ENCODE measurements at places on chromosomes 4 and X.

- DNase-seq = no peak
Observed at GRCh38 chrX:1925053-1925481, 310.2 kb downstream of the ASMT start.

GRCh38 chrX:41664375-41664901 lies 24.3 kb upstream of the GPR34 start:
- no peak for DNase-seq

DNA sequence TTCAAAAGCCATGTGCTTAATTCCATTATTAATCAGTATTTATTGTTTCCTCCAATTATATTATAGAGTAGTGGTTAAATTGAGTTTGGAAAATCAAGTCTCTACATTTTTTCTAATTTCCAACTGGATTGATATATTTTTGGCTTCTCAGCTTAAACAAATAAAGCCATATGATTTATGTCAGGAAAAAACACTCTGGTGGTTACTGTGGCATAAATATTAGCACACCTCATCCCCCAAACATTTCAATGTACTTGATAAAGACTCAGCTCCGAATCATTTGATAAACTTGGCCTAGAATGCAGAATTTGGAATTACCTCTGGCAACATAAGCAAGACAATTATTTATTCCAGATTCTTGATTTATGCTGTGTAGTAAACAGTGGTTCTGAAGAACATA lies 2313.8 kb downstream of the ARAP2 start:
- DNase-seq = no peak

DNA sequence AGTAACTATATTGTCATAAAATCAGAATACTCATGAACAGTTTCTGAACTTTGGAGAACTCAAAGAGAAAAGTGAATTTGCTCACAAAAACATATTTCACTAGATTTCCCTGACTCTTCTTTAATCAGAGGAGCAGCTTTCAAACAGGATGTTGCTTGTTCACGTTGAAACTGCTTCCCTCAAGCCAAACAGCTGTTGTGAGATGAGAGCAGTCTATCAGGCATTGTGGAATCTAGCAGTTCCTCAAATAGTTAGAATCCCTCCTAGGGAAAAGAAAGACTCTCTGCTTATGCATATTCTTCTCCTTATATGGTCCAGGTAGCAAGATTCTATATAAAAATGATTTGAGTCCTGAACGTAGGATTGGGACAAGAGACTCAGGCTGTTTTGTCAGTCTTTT lies 1012.1 kb downstream of the FAM133A start:
- DNase-seq = no peak

DNA sequence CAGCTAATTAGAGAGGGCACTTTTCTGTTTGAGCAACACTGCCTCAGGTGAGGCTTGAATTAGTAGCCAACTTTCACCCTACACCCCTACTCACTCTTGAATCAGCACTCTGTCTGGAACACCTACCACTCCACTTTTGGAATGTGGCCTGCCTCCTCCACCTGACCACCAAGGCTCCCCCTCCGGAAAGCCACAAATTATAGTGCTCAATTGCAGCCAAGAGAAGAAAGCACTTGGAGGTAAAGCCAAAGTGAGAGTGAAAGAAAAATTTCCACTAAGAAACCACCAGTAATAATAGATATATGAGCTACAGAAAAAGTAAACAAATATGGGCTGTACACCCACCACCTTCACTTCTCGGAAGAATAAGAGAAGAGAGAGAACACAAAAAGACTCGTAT lies 41.1 kb downstream of the PPP3CA start:
- DNase-seq = no peak

GRCh38 chrX:15434205-15434604 lies 50.0 kb upstream of the VEGFD start:
- no peak for DNase-seq

DNA sequence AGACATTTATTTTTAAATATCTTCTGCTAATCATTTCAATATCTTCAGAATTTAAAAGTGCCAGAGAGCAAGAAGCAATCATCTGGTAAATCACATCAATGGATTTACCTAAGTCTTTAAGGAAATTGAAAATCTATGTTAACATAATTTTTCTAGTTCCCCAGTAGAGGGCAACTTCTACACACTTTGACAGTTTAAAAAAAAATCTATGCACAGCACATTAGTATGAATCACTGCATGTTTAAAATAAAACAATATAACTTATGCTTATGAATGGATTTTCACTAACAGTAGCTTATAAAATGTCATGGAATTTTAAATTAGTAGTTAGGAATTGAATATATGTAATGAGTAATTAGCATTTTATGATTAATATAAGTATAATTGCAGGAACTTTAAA lies 126.5 kb downstream of the REELD1 start:
- DNase-seq = no peak

DNA sequence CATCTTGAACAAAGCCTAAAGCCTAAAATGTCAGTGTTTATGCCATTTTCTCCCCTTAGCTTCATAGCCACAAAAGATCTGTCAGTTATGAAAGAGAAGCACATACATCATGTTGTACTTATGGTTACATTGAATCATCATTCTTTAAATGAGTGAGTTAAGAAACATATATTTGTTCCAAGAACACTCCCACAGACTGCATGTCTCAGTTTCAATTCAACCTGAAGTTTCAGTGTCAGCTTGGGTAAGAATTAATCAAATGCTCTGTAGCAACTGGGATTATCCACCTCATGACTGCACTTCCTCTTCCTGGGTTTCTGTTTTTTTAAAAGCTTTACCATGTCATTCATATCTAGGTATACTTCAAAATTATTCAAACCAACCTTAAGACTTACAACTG lies 3.9 kb upstream of the TMPRSS11B start:
- no peak for DNase-seq

GRCh38 chr4:173919196-173919595 lies 364.3 kb downstream of the FBXO8 start:
- DNase-seq = no peak

DNA sequence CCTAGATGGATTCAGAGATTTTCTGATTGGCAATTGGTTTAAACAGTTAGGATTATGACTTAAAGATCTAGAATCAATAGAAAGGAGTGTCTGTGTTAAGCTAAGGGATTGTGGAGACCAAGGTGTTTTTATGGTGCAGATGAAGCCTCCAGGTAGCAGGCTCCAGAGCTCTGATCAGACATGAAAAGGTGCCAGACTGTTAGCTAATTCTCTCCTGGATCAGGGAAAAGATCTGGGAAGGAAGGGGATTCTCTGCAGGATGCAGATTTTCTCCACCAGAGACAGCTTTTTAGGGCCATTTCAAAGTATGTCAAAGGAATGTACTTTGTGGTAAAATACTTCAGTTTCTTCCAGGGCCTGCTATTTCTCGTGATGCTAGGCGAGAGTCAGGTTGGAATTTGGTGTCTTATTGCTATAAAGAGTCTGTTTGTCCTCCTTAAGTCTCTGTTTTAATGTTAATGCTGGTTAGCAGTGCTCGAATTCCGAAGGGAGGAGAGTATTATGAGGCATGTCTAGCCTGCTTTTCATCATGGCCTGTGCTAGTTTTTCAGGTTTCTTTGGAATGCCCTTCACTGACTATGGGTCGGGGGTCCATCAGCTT lies 12.0 kb upstream of the GPR78 start:
- no peak for DNase-seq

GRCh38 chr4:83599183-83599582 lies 63.3 kb downstream of the GPAT3 start:
- peak; percentile 65 for DNase-seq

DNA sequence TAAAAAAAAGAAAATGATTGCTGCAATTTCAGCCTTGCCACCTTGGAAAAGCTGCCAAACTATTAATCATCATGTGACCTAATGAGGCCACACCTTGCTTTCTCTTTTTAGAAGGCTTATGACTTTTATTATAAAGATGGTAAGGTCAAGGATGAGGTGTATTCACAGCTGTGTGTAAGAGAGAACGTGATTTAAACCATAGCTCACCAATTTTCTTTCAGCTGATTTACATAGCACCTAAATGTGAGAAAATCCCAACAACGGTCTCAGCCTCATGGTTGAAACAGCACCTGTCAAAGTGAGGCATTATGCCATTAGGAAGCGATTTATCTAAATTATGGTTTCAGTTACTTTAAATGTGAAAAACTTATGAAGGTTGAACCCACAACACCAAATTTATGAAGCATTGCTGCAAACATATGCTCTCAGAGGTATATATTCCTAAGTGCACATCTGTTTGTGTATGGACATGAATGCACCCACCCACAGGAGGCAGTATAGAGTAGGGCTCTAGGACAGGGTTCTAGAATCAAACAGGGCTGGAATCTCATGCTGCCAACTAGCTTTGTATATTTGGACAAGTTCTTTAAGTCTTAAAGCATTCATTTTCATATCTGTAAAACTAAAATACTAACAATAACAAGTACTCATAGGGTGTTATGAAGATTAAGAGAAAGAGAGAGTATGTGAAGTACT lies 40.7 kb downstream of the ANXA3 start:
- peak; percentile 49 for DNase-seq

GRCh38 chr4:110231869-110232268 lies 33.5 kb upstream of the ELOVL6 start:
- no peak for DNase-seq

DNA sequence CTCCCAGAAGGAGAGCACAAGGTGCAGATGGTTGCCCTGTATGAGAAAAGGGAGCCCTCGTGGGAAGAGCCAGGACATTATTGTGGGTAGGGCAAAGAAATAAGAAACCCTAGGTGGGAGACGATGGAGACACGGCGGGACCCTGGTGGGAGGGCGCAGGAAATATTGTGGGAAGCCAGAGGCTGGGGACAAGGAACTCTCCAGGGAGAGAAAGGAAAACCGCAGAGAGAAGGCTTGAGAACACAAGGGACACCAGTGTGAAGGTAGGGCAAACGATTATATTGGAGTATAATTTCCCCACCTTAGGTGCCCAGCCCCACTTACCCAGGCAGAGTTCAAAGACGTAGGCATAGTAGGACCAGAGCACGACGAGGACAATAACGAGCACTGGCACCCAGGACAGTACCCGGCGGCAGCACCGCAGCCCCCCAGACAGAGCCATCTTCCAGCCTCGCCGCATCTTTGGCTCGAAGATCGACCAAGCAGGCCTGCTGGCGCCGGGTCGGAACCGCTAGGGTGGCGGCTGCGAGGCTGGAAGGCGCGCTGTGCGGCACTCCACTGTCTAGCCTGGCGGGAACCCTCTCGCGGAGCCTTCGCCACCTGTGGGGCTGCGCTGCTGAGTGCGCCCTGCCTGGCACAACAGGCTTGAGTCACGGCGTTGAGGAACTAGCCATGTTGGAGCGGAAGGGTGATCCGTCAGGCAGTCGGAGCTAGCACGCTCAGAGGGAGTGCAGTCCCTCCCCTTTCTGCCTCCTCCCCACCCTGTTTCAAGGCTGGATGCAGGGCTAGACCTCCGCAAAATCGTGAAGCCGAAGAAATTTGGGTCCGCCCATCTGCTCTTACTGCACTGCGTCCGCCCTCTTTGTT lies at the start of gene ZDHHC15:
Gene ZDHHC15, minus strand, starts transcription at position 473 of the 867 bp plus-strand sequence. Its CDS starts 13 bp downstream, at position 460.
- DNase-seq = no peak

DNA sequence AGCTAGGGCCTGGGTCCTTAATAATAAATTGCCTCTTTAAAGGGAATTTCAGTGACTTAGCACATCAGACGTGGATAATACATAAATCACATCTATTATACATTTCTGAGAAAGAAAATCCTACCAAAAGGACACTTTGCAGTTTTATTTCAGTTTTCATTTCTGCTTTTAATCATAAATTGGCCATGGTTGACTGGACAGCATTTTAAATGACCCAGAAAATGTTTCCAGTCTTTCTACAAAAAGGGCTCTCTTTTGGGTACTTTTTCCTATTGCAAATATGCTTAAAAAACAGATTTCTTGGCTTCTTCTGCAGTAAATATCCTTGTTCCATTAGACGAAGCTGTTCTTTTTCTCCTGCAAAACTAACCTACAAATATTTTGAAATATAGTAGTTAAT lies 41.4 kb upstream of the LPAR4 start:
- no peak for DNase-seq

- DNase-seq = no peak
Observed at GRCh38 chrX:84182516-84182915, 5.5 kb downstream of the RPS6KA6 start.

DNA sequence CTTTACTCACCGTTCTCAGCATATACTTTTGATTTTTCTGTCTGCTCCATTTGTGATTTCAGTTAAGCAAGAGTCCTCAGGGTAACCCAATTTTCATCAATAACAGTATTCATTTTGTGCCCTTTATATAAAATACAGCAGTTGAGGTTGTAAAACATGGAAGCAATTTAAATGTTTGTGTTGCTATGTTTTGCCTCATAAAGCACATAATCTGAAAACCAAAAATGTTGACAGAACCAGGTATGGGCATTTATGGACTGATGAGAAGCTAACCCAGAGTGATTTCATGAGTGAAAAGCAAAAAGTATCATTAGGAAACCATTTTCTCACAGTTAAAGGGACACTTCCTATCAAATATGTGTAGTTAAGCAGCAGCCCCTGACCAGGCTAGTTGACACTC lies at the start of gene ASIC5:
Gene ASIC5, minus strand, starts transcription at position 101 of the 400 bp plus-strand sequence. Its CDS starts 51 bp downstream, at position 50.
- no peak for DNase-seq

DNA sequence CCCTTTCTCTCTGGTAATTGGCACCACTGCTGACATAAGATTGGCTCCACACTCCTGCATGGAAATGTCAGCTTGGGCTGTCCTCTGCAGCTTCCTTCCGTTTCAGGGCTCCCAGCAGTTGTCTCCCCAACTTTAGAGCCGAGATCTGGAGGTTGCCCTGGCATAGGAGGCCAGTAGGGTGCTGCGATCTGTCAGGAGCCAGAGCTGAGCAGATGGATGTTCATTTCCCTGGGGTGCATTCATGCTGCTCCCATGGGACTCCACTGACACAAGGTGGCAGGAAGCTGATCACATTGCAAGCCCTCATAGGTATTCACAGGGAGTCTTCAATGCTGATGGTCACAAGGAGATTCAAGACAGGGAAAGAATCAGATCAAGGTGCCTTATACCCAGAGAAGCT lies 116.6 kb upstream of the RAI2 start:
- DNase-seq = no peak

DNA sequence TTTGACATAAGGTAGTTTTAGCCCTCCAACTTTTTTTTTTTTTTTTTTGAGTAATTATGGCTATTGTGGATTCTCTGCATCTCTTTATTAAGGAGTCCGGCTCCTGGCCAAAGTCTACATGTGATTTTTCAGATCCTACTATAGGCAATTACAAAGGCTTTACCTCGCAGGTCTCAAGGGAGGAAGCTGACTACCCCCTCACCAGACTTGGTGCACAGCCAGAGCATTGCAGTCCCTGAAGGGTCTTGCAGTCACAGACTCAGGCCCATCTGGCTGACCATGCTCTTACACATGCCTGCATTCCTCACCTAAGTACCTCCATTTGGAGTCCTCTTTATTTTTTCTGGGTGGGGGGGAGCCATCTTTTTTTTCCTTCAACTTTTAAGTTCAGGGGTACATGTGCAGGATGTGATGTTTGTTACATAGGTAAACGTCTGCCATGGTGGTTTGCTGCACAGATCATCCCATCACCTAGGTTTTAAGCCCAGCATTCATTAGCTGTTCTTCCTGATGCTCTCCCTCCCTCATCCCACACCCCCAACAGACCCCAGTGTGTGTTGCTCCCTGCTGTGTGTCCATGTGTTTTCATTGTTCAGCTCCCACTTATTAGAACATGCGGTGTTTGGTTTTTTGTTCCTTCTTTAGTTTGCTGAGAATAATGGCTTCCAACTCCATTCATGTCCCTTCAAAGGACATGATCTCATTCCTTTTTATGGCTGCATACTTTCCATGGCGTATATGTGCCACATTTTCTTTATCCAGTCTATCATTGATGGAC lies 88.4 kb upstream of the STIM2 start:
- DNase-seq = no peak

Measured in CMK (cell line).